Memory B cell (primary cell): ENCODE measurements at places on chromosomes 13 and 19.

DNA sequence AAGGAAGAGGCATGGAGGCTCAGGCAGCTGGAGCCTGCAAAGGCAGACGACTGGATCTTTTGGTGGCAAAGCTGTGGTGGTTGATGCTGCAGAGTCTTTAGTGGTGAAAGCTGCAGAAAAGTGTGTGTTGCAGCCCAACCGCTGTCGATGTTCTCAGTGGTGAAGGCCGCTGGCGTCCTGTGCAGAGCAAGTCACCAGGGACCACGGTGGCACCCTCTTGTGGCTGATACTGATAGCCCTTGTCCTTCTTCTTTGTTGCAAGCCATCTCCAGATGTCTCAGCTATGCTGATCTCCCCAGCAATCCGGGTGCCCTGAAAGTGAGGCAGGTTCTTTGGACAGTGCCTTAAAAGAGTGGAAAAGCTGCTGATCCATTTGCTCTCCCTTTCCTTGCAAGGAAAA lies 610.9 kb upstream of the PCDH9 start:
- DNase-seq: no peak

GRCh38 chr13:77749344-77749880 lies 51.9 kb downstream of the SLAIN1 start:
- DNase-seq: no peak

GRCh38 chr19:21604951-21605476 lies 99.6 kb downstream of the ZNF429 start:
- no peak for DNase-seq

DNA sequence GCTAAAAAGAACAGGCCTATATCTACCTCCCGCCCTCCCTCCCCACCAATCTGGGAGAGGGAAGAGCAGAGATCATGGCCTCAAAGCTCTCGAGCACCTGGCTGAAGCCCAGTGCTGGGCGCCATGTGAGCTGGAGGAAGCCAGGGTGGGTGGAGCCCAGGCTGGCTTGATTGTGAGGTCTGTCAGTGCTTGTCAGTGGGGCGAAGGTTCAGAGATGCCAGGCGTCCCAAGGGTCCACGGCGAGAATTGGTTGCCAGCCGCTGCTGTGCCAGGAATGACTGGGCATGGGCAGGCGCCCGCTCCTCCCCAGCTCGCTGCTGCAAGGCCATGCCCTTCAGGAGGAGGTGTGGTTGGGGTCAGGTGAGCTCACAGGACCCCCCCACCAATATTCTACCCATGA lies 11.5 kb downstream of the BEST2 start:
- DNase-seq: no peak

GRCh38 chr13:79245937-79246577 lies 160.0 kb downstream of the RBM26 start:
- no peak for DNase-seq

GRCh38 chr19:17706750-17707181 lies 12.5 kb upstream of the MAP1S start:
- DNase-seq: no peak

- no peak for DNase-seq
These were observed 480.4 kb upstream of the SGCG start for GRCh38 chr13:22700246-22700887.

- no peak for DNase-seq
These were observed 3.1 kb downstream of the ZIC2 start for GRCh38 chr13:99984461-99985240.

DNA sequence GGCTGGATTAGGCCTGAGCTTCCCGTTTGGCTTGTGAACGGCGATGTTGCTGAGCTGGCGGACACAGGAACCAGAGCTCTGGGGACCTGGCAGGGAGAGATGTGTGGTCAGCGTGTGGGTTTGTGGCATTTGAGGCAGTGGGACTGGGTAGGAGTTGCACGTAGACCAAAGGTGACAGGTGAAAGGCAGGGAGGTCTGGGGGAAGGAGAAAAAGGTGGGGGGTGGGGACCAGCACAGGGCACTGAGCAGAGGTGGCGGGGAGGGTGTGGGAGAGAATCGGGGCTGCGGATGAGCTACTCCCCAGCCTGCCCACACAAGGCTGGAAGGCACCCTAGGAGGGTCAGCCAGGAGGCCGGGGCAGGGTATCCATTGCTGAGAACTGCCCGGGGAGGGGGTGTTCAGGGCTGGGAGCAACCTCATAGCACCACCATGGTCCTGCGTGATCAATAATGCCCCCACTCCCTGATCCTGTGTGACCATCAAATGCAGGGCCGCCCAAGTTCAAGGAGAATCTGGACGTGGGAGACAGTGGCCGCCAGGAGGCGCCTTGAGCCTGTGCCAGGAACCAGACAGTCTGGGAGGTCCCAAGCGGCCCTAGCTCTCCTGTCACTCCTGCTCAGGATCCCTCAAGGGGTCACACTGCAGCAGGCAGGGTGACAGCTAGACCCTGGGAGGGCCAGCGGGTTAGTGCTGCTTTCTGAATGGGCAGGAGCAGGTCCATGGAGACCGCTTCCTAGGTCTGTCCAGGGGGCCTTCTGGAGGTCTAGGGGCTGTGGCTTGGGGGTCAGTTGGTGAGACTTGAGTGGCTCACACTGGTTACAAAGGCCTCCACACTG lies 12.8 kb upstream of the SELENOW start:
- no peak for DNase-seq

GRCh38 chr19:41774515-41774980 lies 19.2 kb downstream of the CEACAM6 start:
- no peak for DNase-seq

GRCh38 chr19:50854636-50855410 lies at the start of gene KLK3:
Gene KLK3, plus strand, starts transcription at chr19:50854915. Its CDS starts 41 bp downstream, at chr19:50854956.
- no peak for DNase-seq

DNA sequence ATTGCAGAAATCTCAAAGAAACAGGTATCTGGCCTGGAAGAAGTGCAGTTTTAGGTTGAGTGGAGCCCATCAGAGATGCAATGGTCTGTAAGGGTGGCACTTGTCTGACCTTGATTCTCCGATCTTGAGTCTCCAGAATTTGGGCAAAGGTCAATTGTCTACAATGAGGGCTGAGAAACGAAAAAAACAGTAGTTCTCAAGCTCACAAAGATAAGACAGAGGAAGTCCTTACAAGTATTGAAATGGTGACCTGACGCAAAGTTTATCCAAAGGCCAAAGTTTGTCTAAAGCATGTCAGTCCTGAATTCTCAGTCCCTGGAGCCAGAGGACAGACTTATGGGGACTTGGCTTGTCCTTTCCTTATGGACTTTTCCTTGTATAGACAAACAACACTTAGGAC lies 40.3 kb downstream of the CYSLTR2 start:
- no peak for DNase-seq

- DNase-seq: peak; percentile 29
These were observed 51.3 kb downstream of the CELF5 start for GRCh38 chr19:3275583-3276340.

DNA sequence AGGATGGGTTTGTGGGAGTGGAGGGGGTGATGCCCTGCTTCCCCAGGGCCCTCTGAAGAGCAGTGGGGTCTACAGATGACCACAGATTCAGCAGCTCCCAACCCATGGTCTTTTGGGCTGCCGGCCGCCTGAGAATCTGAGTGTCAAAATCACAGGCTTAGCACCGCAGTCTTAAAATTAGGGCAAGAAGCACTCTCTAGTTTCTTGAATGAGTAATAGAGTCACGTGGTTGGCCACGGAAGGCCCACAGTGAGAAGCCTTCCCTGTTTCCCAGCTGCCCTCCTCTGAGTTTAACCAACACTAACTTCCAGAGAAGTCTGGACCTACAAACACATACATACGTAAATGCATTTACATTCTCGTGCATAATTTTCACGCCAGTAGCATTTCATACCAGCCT lies 5.2 kb downstream of the PRMT1 start:
- DNase-seq: no peak

DNA sequence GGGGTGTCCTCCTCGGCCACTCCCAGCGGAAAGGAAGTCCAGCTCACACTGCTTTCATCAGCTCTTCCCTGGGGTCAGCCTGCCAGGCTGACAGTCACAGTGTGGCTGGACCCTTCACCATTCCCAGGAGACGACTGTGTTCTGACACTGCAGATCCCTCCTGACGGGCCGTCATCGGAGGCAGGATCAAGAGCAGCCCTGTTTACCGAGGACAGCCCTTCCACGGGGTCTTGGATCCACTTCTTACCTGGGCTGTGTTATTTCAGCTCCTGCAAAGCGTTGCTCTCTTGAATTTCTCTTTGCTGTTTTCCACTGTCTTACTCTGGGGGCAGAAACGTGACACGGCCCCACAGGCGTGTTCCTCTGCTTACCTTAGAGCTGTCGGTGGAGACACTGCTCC lies 149.9 kb upstream of the SOX1 start:
- no peak for DNase-seq

GRCh38 chr19:23254141-23254910 lies 4.1 kb upstream of the ZNF724 start:
- no peak for DNase-seq

- DNase-seq: no peak
These were observed 418.8 kb downstream of the DACH1 start for GRCh38 chr13:71448080-71448630.

DNA sequence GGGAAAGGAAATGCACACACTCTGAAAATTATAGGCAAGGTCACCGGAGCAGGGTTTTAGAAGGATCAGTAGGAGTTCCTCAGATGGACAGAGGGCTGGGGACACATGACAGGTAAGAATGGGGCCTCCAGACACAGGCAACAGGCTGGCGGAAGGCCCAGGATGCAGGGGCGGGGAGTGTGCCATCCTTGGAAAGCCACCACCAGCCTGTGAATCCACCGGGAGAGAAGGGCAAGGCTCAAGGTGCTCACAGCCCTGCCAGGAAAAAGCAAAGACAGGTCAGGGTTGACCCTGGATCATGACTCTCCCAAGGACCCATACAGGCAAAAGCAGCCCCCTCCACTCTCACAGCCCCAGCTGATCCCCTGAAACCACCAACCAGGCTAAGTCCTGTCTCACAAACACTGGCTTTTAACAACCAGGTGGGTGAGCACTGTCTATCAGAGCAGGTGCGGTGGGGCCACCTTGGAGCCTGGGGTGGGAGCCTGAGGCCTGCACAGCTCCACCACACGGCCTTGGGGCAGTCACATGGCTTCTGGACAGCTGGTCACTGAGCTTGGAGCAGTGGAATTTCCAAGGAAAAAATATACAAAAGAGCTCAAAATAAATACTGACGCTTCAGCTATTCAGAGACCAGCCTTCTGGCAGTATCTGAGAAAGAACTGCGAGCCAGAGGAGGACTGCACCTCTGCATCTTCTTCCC lies 35.2 kb upstream of the ISYNA1 start:
- no peak for DNase-seq

GRCh38 chr19:17326595-17326966 lies 8.1 kb downstream of the ANO8 start:
- no peak for DNase-seq

GRCh38 chr13:50015258-50015657 lies at the start of gene KCNRG:
Gene KCNRG, plus strand, starts transcription at chr13:50015444. Its CDS starts 50 bp downstream, at chr13:50015494.
- DNase-seq: no peak

GRCh38 chr19:14375055-14375581 lies 6.1 kb upstream of the ADGRE5 start:
- peak; percentile 76 for DNase-seq

GRCh38 chr19:16461630-16462051 lies 10.1 kb downstream of the EPS15L1 start:
- no peak for DNase-seq

DNA sequence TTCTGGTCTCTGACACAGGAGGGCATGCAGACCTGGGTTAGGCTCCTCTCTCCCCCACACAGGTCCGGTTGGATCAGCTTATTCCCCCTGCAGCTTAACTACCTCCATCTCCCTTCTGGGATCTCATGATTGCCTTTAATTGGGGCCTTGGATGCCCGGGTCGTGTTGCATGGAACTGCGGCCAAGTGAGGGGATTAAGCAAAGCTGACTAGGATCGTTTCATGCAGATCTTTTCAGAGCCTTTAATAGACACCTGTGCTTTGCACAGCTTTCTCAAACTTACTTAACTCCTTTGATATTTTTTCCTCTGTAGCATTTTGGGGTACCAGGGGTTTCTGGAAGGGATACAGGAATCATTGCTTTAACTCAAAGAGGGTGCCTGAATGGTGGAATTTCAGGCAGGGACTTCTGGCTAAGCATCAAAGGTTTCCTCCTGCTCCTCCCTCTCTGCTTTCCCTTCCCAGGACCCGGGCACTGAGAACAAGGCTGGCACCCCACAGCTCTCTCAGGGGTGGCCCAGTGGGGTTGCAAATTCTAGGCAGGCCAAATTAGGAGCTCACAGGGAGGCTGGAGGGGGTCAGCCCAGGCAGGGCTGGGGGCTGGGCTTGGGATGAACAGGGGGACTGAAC lies 477 bp downstream of the NFILZ start:
- no peak for DNase-seq
